CD4-positive, alpha-beta T cell treated with Interleukin-6 at 100 ng/mL for 8 hours (primary cell): ENCODE measurements at places on chromosomes 13 and 19.
A peak's percentile ranks its signal among the peaks of the same experiment; 100 is the strongest.

- DNase-seq = no peak
These were observed 405.3 kb upstream of the GPC6 start for GRCh38 chr13:92821324-92821723.

- no peak for DNase-seq
These were observed 6.4 kb upstream of the CDADC1 start for GRCh38 chr13:49241296-49241695.

DNA sequence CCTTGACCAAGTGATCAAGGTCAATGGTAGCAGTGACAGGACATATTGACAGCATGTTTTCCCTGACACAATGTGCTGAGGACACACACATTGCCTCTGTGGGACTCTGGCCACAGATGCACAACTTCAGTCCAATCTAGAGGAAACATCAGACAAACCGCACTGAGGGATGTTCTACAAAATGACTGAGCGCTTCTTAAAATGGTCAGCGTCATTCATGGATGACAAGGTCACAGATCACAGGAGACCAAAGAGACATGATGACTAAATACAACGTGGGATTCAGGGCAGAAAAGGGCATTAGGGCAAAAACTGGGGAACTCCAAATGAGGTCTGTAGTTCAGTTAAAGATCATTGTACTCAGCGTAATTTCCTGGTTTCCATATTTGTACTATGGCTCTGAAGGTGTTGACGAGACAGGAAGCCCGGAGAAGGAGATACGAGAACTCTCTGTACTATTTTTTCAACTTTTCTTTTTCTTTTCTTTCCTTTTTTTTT lies 20.6 kb downstream of the PBX4 start:
- peak; percentile 74 for DNase-seq

GRCh38 chr13:113526466-113527220 lies 36.1 kb upstream of the DCUN1D2 start:
- no peak for DNase-seq

GRCh38 chr19:24032651-24033050 lies 54.3 kb upstream of the ZNF254 start:
- no peak for DNase-seq

GRCh38 chr13:94419925-94420305 lies 59.6 kb downstream of the DCT start:
- DNase-seq = no peak

GRCh38 chr19:29524201-29524911 lies 1.4 kb upstream of the VSTM2B start:
- DNase-seq = no peak

DNA sequence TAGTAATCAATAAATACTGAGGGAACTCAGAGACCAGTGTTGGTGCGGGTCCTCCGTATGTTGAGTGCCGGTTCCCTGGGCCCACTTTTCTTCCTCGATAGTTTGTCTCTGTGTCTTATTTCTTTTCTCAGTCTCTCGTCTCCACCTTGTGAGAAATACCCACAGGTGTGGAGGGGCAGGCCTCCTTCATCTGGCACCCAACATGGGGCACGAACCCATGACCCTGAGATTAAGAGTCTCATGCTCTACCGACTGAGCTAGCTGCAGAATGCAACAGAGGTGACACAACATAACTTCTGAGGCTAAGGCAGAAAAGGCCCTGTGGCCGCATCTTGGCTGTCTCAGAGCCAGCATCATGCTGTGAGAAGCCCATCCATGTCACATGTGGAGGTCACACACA lies 5.3 kb upstream of the ZNF613 start:
- DNase-seq = no peak

DNA sequence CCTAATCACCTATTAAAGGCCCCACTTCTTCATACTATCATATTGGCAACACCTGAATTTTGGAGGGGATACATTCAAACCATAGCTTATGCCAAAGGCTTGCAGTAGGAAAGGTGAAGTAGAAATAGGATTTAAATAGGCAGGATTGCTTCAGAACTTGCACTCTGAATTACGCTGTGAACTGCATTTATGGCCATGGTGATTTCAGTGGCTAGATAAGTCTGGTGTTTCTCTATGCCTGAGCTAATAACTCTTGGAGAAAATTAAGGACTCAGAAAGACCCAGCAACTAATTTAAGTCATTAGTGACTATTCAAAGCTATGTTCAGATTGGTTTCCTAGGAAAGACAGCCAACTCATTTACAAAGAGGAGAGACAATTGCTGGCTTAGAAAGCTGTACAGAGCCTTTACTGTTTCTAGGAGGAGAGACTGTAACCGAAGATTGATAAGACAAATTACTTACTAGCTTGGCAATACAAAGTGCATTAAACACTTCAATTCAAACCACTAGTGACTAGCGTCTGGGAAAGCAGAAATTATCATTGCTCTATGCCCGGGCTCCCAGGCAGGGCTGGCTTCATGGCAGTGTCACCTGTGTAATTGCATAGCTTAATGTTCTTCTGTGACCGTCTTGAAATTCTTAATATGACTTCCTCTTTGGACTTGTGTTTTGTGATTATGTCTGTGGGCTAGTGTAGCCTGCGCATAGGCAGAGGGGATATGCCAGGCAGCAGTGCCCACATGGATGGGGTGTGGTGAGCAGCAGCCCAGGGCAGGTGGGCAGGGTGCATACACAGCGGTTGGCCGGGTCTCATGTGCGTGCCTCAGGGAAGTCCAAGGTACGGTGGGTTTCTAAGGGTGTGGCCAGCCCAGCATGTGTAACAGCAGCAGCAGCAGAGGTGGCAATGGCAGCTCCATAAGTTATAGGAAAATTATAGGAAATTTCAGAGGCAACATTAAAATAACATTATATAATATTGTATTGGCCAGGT lies 60.1 kb downstream of the KL start:
- DNase-seq = no peak

GRCh38 chr19:38686530-38686888 lies 39.1 kb downstream of the ACTN4 start:
- DNase-seq = peak; percentile 31

DNA sequence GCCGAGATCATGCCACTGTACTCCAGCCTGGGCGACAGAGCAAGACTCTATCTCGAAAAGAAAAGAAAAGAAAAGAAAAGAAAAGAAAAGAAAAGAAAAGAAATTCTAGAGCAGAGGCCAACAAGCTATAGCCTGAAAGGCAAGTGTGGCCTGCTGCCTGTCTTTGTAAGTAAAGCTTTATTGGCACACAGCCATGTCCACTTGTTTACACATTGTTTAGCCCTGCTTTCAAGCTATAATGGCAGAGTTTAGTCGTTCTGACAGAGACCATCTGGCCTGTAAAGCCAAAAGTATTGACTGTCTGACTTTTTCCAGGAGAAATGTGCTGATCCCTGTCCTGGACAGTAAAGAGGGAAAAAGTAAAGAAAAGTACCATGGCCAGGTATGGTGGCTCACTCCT lies 18.3 kb downstream of the NWD1 start:
- DNase-seq = no peak

DNA sequence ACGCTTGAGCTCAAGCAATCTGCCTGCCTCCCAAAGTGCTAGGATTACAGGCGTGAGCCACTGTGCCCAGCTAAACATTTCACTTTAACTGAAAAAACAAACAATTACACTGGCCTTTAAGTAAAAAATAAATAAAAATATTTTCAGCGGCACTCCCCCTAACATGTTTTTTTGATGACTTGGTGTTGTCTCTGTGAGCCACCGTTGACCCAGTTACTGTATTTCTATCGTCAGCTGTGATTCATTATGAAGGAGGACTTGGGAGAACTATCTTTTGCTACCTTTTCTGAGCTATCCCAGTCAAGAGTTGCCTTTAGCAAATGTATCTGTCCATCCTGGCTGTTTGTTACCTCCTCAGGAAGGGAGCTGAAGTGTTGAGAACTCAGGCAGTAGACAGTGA lies 18.5 kb upstream of the C19orf33 start:
- DNase-seq = no peak
